ENCODE measurements at places on chromosomes 2 and 18.

DNA sequence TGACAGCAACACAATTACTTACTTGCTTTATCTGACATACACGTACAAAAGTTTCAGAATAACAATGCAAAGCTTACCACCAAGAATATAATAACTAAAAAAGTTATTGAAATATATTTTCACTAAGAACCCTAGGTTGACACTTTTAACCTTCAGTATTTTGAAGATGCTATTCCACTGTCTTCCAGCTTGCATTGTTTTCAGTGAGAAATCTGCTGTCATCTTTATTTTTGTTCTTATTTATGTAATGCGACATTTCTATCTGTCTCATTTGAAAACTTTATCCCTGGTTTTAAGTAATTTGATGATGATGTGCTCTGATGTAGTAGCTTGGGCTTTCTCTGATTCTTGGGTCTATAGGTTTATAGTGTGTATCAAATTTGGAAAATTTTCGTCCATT lies 165.0 kb upstream of the SMIM21 start:
- DNase-seq, result no peak

GRCh38 chr2:30915486-30915885 lies 108.2 kb upstream of the CAPN13 start:
- DNase-seq, result peak; percentile 22

DNA sequence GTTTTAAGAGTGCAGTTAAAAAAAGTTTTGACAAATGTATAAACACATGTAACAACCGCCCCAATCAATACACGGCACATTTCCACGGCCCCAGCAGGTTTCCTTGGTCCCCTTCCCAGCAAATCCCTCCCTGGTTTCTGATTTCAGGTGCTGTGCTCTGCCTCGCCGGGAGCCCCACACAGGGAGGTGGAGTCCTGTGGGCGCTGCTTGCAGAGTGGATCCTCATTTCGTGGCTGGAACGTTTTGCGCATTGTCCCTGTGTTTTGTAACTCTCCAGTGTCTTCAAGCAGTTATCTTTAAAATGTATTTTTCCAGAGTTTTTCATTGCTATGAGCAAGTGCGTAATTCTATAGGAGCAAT lies 124.8 kb downstream of the GALR1 start:
- DNase-seq, result no peak

- DNase-seq, result peak; percentile 20
Measured at GRCh38 chr18:9017167-9017904, 85.2 kb upstream of the NDUFV2 start.

GRCh38 chr2:197254776-197255530 lies 55.6 kb downstream of the ANKRD44 start:
- no peak for DNase-seq

- no peak for DNase-seq
Measured at GRCh38 chr18:11147371-11147951, 1.9 kb downstream of the PIEZO2 start.

DNA sequence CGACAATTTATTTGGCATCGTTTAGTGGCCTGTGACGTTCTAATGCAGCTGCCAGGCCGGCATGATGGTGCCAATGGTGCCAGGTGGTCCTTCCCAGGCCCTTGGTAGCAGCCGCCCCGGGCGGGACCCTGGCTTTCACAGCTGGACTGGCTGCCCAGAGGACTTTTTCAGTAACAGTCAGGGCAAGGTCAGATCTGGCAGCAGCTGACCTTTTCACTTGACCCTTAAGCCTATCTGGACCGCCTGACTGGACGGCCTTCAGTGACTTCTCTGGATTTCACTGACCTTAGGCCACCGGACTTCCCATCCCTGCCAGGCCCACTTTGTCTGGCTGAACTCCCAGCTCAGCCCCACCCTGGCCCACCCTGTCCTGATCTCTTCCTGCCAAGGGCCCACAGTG lies 15.9 kb downstream of the TRIB2 start:
- DNase-seq, result no peak

- no peak for DNase-seq
Measured at GRCh38 chr18:47999801-48000248, 69.4 kb upstream of the SMAD2 start.

GRCh38 chr2:69113627-69114026 lies 100.6 kb downstream of the ANTXR1 start:
- no peak for DNase-seq

DNA sequence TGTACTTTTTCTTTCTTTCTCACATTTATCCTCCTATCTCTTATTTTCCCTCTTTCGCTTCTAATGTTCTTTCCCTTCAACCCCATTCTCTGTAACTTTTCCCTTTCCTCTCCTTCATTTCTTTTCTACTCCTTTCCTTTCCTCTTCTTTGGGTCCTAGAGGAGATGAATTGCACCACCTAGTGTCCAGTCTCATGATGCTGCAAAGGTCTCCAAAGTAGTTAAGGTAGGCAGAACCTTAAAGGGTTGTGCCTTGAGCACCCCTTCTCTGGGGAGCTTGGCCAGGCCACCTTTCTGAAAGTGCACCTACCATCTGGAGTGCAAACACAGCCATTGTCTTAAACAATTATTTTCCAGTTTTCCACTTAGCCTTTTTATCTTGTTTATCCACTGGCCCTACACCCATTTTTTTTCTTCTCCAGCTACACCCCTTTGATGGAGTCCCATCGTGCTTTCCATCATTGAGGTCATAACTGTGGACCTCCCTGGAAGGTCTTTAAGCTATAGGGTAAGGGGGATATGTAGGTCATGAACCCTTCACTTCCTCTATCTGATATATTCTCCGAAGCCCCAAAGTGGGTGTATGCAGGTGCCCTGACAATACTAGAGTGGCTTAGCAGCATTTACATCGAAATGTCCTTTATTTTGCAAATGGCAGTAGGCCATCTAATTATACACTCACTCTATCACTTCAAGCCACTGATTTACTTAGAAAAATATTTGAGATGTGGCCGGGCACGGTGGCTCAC lies 155.9 kb downstream of the ESCO1 start:
- peak; percentile 54 for DNase-seq

DNA sequence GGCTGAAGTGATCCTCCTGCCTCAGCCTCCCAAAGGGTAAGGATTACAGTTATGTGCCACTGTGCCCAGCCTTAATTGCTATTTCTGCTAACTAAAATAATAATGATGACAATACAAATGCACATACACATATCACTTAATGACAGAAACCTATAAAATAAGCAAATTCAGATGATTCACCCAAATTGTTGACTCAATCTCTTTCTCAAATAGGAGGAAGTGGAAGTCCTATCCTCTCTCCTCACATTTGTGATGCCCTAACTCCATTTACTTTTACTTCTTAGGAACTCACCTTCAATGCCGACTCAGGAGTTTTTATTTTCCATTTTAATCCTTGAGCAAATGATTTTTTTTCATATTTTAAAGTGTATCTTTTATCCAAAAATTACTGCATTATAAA lies 24.5 kb upstream of the RAPH1 start:
- DNase-seq, result no peak

- DNase-seq, result no peak
Measured at GRCh38 chr2:173922760-173923159, 42.4 kb downstream of the SP3 start.

DNA sequence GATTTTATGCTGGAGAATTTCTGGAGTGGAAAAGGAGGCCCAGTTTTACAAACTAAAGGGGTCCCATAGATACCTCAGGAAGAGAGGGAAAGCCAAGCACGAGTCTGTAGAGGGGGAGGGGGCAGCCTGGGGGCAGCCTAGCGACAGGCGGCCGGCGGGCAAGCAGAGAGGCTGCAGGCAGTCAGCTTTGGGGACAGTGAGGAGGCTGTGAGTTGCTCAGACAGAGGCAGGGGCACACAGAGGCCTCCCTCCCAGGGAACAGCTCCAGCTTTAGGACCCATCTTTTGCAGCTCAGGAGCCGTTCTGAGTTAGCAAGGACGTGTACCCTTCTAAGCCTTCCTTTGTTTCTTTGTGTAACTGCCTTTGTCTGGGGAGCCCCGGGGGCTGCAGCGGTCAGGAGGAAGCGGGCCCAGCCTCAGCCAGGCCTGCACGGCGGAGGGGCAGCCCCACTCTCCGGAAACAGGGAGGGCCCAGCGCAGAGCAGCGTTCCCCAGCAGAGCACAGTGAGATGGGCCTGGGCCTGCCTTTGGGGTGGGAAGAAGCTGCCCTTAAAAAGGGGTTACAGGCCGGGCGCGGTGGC lies 41.1 kb upstream of the RALBP1 start:
- no peak for DNase-seq

DNA sequence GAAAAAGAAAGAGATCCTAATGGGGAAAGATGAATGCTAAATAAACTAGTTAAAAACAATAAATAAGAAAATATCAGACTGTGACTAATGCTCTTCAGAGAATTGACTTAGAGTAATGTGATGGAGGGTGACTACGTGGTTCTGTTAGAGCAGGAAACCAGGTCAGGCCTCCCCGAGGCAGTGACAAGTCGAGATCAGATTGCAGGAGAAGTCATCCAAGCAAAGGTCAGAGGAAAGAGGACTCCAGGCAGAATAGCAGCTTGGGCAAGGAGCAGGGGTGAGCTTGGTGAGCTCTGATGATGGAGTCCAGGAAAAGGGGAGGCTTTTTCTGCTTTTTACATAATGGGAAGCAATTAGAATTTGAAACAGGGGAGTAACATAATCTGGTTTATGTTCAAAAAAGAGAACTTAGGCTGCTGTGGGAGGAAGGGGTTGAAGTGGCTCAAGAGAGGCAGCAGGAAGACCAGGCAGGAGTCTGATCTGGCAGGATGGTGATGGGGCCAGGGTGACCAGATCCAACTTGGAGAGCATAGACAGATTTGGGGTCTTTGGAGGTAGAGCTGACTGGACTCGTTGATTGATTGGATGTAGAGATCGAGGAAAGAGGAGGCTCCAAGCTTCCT lies 27.3 kb upstream of the ITGB6 start:
- DNase-seq, result no peak

GRCh38 chr18:2895391-2895790 lies 48.6 kb downstream of the EMILIN2 start:
- DNase-seq, result no peak

GRCh38 chr2:181575024-181575649 lies 81.8 kb downstream of the CERKL start:
- no peak for DNase-seq

- DNase-seq, result no peak
Measured at GRCh38 chr2:119523952-119524694, at the start of gene SCTR. TSS of gene SCTR (minus strand) at chr2:119524483. CDS start at chr2:119524226, 257 bp downstream.

DNA sequence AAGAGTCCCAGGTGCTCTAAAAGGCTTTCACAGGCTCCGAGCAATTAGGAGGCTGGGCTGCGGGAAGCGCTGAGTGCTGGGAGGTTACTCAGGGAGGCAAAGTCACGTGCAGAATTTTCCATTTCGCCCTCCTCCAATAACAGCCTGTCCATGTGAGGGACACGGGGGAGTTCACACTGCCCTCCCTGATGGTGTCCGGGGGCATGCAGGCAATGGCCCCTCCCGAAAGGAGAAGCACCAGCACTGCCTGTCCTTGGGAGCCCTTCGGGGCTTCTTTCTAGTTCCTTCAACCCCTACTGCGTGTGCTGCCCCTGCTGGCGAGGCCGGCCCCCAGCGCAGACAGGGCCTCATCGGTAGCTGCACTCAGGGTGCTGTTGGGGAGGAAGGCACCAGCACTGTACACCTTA lies 63.1 kb upstream of the HPCAL1 start:
- DNase-seq, result no peak

DNA sequence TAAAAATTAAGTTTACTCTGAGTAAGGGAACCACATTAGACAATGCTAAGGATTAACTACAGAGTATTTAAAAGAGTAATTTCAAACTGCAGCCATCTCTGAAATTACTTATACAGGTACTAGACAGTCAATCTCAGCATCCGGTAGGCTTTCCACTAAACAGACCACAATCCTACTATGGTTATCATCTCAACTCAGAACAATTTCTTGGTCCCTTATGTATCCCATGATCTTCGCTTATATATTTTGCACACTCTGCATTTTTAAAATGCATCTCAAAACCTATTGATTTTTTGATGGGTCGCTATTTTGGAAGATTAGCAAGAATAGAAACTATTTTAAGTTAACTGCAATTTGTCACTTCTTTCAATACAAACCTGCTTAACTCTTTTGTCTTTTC lies 1.4 kb downstream of the PPP4R1 start:
- no peak for DNase-seq

- DNase-seq, result no peak
Measured at GRCh38 chr2:207176247-207176646, 10.5 kb upstream of the KLF7 start.

DNA sequence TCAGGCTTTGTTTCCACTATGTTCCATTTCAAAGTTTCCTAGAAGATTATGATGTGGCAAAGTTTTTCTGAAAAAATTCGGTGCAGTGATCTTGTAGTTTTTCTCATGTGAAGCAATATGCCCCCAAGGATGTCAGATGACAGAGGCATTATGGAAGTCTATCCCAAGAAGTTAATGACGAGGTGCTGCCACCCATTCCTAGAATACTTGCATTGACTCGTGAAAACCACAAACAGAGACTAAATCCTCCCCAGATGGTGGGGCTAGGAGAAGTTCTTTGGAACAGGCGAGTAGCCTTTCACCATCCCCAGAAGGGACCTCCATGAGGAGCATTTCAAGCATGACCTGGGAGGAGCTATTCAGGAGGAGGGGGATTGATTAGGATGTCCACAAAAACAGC lies 40.2 kb upstream of the COPS8 start:
- DNase-seq, result no peak

GRCh38 chr2:205768341-205768740 lies 86.0 kb downstream of the NRP2 start:
- no peak for DNase-seq

GRCh38 chr2:239690651-239691631 lies 290.1 kb upstream of the HDAC4 start:
- no peak for DNase-seq

DNA sequence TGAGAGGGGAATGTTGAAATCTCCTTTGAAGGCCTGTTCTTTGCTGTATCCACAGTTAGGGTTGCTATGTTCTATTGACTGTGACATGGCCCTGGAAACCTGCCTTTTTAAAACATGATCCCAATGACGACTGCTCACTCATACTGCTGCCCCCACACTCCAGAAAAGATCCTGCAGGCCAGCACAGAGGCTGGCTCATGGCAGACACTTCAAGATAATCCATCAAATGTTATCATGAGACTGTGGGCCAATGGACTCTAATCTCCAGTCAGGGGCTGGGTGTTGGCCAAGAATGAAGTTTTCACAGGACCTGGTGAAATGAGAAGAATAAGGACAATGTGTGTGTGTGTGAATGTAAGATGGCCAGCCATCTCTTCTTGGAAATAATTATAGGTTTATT lies 59.0 kb upstream of the THOC1 start:
- DNase-seq, result no peak

DNA sequence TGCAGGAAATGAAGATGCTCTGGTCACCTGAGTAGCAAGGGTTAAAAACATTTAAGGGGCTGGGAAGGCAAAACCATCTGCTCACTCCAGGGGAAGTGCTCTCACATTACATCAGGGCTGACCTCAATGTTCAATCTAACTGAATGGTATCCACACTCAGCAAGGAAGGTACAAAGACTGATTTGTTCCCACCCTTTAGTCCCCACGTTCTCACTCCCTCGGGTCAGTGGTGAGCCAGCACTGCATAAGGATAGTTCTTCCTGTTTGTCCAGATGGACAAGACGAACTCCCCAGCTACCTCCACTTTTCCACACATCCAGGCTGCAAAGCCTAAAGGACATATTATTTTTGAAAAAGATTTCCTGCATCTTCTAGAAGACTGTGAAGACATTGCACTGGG lies 126.6 kb upstream of the SLC14A2 start:
- no peak for DNase-seq

GRCh38 chr2:207683879-207684627 lies 27.4 kb upstream of the CCNYL1 start:
- peak; percentile 84 for DNase-seq
